ENCODE measurements at places on chromosomes 5 and 9.

GRCh38 chr9:93085676-93086075, 10.3 kb upstream of the CARD19 start:
- DNase-seq, result peak; percentile 30

- DNase-seq, result peak; percentile 82
Observed at GRCh38 chr9:122912964-122913673, at the start of gene ZBTB6. Gene ZBTB6 (minus strand): TSS chr9:122913323. CDS start chr9:122912072, 1,251 bp downstream.

DNA sequence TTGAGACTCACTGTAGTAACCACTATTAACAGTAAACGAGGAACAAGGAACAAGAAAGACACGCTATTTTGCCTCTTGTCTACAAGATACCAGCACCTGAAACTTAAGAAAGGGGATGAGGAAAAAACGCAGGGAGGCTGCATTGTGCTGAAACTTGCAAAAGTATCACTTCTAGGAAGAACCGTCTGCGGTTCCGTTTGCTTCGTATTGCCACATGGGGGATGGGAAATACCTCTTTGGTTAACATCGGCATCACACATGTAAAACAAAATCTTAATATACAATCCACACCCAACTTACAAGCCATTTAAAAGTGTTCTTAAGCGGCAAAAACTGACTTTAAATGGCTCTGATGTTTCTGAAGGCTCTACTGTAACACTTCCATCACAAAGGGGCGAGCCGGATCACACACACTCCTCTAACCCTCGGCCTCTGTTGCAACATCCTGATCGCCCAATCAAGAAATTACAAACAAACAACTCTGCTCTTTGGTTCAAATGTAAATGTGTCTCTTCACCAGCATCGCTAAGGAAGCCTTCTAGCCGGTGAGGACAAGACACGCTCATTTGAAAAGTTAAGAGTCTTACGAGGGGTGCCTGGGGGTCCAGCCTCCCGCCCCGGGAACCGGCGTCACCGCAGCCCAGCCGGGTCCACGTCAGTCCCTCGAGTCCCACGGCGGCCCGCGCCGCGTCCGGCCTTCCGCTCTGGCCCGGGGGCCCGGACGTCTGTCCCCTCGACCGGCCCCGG, 621 bp downstream of the SEC16A start:
- DNase-seq, result no peak

- no peak for DNase-seq
Observed at GRCh38 chr9:126886034-126886822, 25.8 kb downstream of the ZBTB34 start.

- no peak for DNase-seq
Observed at GRCh38 chr5:78554670-78555069, 93.9 kb downstream of the LHFPL2 start.

DNA sequence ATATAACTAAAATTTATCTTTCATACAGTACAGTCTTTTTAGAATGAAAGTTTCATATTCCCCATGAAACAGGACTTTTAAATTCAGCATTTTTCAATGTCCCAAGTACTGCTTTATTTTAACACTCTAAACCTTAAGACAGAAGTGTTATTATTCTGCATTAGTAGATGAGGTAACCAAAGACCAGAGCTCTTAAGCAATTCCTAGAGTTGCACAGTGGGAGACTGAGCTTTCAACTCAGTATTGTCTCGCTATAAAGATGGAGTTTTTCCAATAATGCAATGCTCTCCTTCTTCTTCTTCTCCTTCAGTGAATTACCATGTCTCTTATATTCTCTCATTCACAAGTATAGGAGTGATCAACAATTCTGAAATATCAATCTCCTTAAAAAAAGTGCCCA, 479.7 kb downstream of the CETN3 start:
- no peak for DNase-seq

- no peak for DNase-seq
Observed at GRCh38 chr9:87954230-87954629, 20.1 kb downstream of the CDK20 start.

DNA sequence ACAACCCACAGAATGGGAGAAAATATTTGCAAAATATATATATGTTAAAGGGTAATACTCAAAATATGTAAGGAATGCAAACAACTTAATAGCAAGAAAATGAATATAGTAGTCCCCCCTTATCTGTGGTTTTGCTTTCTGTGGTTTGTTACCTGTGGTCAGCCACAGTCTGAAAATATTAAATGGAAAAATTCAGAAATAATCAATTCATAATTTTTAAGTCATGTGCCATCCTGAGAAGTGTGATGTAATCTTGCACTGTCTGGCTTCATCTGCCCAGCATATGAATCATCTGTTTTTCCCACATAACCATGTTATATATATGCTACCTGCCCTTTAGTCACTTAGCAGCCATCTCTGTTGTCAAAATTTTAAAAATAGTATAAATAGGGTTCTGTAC, 11.7 kb downstream of the CER1 start:
- no peak for DNase-seq

DNA sequence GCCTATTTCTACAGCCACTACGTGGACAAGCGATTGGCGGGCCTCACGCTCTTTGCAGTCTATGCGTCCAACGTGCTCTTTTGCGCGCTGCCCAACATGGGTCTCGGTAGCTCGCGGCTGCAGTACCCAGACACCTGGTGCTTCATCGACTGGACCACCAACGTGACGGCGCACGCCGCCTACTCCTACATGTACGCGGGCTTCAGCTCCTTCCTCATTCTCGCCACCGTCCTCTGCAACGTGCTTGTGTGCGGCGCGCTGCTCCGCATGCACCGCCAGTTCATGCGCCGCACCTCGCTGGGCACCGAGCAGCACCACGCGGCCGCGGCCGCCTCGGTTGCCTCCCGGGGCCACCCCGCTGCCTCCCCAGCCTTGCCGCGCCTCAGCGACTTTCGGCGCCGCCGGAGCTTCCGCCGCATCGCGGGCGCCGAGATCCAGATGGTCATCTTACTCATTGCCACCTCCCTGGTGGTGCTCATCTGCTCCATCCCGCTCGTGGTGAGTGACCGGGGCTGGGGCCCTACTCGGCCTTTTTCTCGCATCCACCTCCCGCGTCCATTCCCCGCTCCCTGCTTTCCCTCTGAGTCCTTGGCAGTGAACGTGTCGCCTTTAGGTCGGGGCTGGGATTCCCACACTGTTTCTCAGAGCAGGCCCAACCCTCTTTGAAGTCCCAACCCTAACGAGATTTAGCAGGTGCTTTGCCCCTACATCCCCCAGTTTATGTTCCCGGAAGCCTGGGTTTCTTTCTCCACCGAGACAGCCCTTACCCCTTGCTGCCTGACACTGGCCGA, 1.8 kb downstream of the PTGER4 start:
- DNase-seq, result peak; percentile 78

- DNase-seq, result no peak
Observed at GRCh38 chr9:74122661-74123060, 374.5 kb upstream of the RORB start.

DNA sequence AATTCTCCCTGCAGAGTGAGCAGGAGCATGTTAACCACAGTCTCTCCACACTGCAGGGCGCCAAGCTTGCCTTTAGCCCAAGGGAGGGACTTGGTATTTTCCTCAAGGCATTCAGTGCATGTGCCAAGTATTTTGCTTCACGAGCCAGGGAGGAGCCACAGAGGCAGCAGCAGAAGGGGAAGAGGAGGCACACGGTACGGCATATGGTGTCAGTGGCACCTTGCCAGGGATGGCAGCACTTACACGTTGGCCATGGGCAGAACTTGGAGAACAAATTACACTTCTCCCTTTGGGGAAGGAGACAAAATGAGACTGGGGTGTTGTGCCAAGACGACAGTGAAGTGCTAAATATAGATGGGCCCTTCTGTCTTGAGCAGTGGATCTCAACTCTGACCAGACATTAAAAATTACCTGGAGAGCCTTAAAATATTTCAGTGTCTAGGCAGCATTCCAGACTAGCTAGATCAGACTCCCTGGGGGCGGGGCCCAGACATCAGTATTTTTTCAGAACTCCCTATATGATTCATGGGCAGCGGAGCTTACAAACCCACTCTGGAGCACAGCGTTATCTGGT, 155.8 kb downstream of the DRD1 start:
- no peak for DNase-seq

DNA sequence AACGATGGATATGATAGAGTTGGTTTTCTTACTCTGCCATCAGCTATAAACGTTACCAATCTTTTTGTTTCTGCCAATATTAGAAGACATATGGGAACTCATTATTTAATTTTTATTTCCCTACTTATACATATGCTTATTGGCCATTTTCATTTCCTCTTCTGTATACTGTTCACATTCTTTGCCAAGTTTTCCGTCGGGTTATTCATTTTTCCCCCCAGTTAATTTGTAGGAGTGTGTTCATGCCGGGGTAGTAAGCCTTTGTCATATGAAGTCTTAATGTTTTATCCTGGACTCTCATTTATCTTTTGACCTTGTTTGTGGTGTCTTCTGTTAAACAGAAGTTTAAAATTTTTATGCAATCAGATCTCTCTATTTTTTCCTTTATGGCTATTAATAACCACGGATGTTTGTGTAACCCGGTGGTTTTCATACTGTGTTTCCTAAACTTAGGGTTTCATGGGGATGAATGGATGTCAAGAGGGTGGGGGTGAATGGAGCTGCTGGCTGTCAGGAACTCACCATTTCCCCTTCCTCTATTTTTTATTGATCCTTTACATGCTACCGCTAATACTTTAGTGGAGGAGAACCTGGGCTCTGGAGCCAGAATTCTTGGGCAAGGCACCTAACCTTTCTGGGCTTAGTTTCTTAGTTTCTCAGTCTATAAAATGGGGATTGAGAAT, 42.5 kb upstream of the PPARGC1B start:
- DNase-seq, result no peak

- no peak for DNase-seq
Observed at GRCh38 chr5:102582696-102583095, 83.9 kb upstream of the SLCO6A1 start.

- DNase-seq, result no peak
Observed at GRCh38 chr5:39486361-39486760, 61.6 kb upstream of the DAB2 start.

GRCh38 chr5:126927429-126927828, 102.9 kb downstream of the MARCHF3 start:
- DNase-seq, result no peak

GRCh38 chr5:124790895-124791732, 44.7 kb upstream of the ZNF608 start:
- no peak for DNase-seq

DNA sequence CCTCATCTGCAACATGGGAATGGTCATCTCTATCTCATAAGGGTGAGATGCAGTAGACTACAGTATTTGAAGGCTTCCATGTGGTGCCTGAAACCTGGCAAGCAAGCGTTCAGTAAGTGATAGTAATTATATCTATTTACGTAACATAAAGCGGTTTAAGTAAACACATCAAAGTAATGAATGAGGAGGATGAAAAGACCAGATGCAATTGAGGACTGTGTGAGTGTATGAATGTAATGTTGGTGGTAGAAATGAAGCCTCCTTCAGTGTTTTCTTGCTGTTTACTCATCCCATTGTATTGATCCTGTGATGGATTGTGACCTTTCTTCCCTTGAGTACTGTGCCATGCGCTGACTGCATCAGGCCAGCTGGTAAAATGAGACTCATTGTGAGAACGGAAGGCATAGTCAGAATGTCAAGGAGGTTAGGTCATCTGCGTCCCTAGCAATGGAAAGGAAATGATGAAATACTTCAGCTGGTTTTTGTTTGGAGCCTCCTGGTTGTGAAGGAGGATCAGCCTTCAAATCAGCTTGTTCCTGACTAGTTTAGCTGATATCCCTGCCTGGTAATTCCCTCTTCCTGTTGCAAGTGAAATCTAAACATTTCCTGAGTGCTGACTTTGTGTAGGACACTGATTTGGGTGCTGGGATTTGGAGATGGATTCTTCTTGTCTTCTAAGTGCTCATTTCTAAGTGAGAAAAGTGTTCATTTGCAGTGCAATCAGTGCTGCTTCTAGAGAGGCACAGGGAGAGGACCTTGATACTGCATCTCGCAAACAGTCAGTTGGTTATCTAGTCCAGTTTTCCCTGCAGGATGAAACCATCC, 35.6 kb downstream of the TNFSF8 start:
- no peak for DNase-seq

DNA sequence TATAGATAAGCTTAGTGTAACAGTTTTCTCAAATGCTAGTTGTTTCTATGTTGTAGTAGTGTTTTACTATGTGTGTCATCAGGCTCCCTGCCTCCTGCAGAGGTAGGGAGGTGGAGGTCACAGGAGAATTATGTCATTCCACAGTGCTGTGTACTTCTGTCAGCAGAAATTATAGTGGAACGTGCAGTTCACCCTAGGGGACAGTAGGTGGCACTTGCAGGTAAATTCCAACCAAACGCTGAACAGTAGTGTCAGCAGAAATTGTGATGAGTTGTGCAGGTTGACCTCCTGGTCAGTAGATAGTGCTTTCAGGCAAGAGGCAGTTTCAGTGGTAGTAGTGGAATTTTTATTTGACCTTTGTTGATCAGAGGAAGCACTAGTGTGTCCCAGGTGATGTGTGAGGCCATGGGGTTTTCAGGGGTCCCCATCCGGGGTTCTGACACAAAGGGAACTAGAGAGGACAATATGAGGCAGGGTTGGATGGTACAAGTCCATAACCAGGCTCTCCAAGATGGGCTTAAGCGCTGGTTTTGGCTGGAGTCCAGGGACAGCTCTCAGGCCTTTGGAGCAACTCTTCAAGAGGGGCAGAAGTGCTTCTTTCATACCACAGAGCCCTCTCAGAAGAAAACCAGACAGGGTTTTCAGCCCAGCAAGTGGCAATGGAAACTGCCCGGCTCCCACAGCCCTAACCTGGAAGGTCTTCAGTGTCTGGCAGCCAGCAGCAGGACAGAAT, 402.9 kb downstream of the CYLC2 start:
- DNase-seq, result peak; percentile 30

GRCh38 chr9:125416517-125416916, 154.9 kb downstream of the GAPVD1 start:
- DNase-seq, result no peak

- DNase-seq, result no peak
Observed at GRCh38 chr5:141695627-141696215, 13.7 kb upstream of the ARAP3 start.

- no peak for DNase-seq
Observed at GRCh38 chr5:160269017-160269416, 39.7 kb downstream of the FABP6 start.

DNA sequence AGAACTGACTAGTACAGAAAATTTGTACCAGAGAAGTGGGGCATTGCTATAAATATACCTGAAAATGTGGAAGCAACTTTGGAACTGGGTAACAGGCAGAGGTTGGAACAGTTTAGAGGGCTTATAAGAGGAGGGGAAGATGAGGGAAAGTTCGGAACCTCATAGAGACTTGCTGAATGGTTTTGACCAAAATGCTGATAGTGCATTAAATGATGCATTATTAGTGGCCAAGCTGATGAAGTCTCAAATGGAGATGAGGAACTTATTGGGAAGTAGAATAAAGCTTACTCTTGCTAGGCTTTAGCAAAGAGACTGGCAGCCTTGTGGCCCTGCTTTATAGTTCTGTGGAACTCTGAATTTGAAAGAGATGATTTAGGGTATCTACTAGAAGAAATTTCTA, 189.8 kb downstream of the FGF10 start:
- DNase-seq, result no peak

DNA sequence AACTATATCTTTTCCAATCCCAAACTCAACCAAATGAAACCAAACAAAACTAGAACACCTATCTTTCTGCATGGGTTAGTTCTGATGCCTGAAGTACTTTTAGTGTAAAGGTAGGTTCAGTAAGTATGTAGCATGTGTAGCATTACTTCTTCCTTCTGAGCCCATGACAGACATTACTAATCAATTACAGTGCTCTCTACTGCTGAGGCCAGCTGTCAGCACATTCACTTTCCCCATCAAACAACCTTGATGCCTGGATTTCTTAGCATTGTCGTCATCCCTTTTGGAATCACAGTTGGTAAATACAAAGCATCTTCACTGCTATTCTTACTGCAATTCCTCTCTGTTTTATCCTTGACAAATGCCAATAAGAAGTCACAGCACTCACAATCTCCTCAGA, 103.2 kb downstream of the PTTG1 start:
- DNase-seq, result no peak

All from activated T-cell treated with anti-CD3 and anti-CD28 coated beads, Interleukin-2, amount 50 U/mL, for 24 hours (primary cell).